Muscle of leg (tissue), 16 donors: ENCODE measurements at places on chromosomes 2 and 18.
A peak's percentile ranks its signal among the peaks of the same experiment; 100 is the strongest.

- DNase-seq: no peak
These were observed 362 bp upstream of the VAMP8 start for GRCh38 chr2:85577063-85577385.

- DNase-seq: peak; percentile 91
These were observed 80.3 kb upstream of the HAAO start for GRCh38 chr2:42872721-42873120.

- DNase-seq: no peak
These were observed 54.7 kb downstream of the UXS1 start for GRCh38 chr2:106139238-106139935.

- DNase-seq: no peak
These were observed 249.8 kb downstream of the CYP26B1 start for GRCh38 chr2:71897836-71898235.

DNA sequence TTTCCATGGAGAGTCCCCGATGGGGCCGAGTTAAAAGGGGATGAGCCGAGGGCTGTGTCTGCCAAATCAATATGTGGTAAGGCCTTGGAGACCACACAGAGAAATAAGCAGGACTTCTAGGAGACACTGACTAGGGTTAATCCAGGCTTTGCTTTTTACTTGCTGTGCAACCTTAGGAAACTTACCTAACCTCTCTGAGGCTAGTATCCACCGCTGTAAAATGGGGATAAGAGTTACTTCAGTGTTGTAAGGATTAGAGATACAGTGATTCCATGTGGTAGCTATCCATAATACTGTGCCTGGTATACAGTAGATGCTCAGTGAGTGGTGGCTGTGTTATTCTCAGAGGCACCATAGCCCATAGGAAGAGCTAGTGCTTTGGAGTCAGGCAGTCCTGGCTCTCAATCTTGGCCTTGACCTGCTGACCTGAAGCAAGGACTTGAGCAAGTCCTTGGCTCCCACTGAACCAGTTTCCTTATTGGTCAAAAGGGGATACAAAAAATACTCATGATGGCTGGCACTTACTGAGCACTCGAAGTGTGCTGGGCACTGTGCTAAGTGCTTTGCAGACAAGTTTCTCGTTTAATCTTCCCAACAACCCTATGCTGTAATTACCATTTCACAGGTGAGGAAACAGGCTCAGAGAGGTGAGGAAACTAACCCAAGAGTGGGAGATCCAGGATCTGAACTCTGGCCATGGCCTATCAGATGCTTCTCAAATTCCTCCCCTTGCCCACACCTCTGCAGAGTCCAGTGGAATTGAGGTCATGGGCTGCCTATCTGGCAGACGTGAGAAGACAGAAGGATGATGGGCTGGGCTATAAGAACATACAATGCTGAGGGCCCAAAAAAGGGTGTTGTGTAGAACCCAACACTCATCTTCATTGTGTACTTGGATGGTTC is 12.0 kb upstream of the DES start:
- no peak for DNase-seq

GRCh38 chr18:25455646-25456045 is 103.7 kb upstream of the ZNF521 start:
- DNase-seq: peak; percentile 58

DNA sequence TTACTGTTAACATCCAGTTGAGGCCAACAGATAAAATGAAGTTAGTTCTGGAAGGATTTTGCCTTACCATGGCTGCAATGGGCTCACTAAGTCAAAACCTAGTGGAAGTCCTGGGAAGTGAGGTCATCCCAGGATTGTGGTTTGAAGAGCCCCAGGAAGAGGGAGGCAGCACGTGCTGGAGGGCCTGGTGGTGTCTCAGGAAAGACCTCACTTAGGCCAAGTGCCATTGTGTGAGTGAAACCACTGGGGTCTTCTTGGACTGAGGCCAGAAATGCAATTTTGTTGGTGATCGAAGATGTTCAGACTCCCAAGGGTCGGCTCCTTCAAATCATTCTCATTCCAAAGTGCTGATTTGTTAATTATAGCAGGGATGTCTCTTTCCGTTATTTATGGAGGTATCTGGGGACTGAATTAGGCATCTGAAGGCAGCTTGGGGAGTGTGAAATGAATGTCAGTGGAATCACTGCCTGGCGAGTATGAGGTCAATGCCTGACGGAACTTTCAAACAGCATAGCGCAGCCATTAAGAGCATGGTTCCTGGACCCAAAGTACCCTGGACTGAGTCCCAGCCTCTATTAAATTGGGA is 60.0 kb downstream of the IL1R2 start:
- DNase-seq: peak; percentile 91

DNA sequence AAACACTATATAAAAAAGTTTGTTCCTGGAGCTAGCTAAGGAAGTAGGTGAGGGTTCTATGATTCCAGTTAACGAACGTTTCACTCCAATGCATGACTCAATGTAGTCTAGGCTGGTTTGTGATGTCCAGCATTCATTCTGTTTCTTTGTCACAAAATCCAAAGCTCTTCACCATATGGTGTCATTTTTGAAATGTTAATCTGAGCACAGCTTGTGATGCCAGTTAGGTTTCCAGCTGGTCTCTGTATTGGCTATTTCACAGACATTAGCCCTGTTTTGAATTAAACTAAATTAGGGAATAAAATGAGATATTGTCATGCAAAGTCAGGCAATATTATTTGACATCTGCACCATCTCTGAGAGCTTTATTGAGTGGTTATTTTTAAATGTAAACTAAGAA is 159.4 kb downstream of the RBM43 start:
- peak; percentile 26 for DNase-seq

GRCh38 chr2:190881598-190882410 is 1.2 kb downstream of the GLS start:
- DNase-seq: peak; percentile 84

DNA sequence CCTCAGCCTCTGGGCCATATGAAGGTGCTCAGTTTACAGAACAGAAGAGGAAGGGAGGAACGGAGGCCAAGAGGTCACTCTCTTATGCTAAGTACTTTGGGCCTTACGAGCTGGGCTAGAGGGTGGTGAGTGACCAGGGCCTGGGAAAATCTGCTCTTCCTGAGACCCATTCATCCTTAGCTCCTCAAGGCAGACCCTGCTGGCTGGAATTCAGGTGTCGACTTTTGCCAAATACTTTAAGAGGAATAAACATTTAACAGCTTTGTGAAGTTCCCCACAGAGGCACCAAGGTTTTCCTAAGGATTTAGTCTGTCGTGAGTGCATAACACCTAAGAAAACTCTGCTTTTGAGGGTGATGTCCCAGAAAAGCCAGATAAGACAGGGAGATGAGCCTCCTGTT is 129.7 kb upstream of the SIX2 start:
- no peak for DNase-seq

DNA sequence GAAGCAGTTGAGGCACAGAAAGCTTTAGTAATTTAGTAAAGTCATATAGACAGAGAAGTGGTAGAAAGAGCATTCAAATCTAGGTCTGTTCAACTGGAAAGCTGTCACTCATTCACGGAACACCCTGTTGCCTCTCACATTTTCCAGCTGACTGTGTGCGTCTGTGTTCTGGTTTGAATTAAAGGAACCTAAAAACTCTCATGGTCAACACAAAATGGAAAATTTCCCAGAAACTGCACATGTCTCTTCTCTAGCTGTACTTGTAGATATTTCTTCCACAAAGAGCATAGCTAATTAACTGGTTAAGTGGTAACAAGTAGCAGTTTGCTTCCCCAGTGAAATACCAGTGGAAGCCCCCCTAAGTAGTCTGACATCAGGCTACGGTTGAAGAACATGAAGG is 390.8 kb downstream of the TGIF1 start:
- peak; percentile 35 for DNase-seq

DNA sequence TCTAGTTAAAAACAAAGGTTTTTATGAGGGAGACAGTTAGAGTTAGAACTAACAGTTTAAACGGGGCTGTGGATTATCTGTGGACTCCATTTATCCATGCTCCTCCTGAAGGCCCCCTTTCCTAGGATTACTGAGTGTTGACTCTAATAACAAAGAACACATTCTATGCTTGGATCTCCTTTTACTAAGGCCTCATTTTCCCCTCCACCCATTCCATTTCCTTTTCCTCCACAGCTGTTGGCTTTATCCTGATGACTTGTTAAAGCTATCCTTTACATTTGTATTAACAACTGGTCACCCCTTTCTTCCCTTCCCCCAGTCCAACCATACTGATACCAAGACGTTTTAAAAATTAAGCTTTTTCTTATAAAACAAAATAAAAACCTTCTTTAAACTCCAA is 220.6 kb downstream of the SRBD1 start:
- DNase-seq: peak; percentile 78

DNA sequence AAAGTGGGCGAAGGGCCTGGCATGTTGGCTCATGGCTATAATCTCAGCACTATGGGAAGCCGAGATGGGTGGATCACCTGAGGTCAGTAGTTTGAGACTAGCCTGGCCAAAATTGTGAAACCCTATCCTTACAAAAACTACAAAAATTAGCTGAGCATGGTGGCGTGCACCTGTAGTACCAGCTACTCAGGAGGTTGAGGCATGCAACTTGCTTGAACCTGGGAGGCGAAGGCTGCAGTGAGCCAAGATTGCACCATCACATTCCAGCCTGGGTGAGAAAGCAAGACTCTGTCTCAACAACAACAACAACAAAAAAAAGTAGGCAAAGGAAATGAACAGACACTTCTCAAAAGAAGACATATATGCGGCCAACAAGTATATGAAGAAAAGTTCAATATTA is 196.5 kb downstream of the RAB3GAP1 start:
- DNase-seq: no peak

GRCh38 chr2:26363323-26363722 is 16.7 kb upstream of the ADGRF3 start:
- DNase-seq: no peak

- DNase-seq: no peak
These were observed 7.8 kb upstream of the ACKR3 start for GRCh38 chr2:236561874-236562273.

- DNase-seq: no peak
These were observed 49.9 kb upstream of the TAF1B start for GRCh38 chr2:9793156-9793917.

DNA sequence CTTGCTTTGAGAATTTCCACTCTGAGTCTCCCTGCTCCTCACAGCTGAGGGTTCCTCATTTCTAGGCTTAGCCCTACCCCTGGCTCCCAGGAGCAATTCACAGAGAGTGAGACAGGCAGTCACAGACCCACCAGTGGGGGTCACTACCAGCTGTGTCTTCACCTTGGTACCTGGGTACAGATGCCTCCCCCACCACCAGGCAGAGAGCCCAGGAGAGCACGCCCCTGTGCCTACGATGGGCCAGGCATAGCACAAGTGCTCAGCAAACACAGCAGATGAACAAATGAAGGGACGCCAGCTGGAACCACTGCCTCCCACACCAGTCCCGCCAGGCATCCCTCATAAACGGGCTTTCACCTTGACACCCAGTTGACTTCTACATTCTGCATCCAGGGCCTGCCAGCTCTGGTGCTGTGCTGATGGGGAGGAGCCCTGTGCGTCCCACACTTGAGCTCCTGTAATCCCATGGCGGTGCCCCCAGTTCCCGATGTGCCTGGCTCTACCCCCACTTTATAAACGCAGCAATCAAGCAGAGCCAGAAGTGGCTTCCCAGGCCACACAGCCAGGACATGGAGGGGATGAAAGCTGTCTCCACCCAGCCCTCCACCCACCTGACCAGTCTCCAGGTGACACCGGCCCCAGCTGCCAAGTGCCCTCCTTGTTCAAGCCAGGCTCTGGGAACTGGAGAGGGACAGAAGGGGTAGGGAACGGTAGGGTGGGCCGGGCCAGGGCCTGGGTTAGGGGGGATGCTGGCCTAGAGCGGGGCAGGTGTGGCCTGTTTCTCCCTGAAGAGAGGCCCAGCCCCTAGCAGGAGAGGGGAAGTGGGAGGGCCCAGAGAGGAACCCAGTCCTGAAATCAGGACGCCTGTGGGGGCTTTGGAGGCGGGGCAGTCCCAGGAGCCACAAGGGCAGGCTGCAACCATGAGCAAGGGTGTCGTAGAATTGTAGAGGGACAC is 42.5 kb downstream of the SCTR start:
- no peak for DNase-seq

DNA sequence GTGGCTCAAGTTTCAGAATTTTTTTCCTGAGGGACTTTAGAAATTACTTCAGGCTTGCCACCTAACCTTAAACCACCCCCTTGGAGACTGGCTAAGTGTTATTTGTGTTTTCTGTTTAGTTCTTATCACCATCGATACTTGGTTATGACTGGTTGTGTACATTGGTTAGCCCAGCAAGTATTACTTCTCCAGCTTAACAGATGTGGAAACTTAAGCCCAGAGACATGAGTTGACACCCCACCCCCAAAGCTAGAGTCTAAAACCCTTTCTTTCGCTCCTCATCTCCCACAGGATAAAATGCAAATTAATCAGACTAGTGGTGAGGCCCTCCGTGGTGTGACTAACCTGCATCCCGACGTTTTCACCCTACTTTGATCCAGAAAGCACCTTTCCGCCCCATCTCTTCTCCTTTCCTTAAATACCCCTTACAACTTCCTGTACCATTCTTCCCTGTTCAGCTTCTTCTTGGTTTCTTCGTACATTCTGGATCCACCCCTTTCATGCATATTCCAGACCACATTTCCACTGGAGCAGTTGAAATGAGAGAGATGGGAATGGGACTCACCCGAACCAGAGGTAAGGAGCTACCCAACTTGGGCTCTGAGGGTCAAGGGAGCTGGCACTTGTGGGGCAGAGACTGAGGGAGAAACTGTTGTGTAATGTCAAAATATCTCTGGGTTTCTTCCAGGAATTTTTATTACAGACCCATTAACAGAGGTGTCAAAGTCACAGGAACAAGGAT is 819 bp upstream of the MAP3K2 start:
- DNase-seq: no peak

- no peak for DNase-seq
These were observed 50.3 kb downstream of the CAPN13 start for GRCh38 chr2:30756971-30757370.

GRCh38 chr2:69762513-69763494 is 20.9 kb downstream of the ANXA4 start:
- DNase-seq: peak; percentile 91

GRCh38 chr2:46657042-46657504 is 177.7 kb downstream of the TMEM247 start:
- peak; percentile 60 for DNase-seq

DNA sequence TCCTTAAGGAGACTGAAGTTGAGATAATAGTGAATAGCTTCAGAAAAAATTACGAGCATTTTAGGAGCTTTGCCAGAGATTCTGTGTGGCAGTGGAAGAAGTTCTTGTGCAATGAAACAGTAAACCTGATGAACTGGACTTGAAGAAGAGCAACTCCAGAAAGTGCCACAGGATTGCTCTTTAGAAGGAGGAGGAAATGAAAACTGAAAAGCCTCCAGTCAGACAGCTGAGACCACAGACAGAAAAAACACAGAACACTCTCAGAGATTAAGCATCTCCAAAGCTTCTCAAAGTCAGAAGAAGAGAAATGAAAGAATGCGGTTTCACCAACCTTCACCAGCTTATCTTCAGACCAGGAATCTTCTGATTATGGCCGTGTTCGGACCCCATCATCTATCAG is 329.7 kb upstream of the CNTNAP5 start:
- no peak for DNase-seq

DNA sequence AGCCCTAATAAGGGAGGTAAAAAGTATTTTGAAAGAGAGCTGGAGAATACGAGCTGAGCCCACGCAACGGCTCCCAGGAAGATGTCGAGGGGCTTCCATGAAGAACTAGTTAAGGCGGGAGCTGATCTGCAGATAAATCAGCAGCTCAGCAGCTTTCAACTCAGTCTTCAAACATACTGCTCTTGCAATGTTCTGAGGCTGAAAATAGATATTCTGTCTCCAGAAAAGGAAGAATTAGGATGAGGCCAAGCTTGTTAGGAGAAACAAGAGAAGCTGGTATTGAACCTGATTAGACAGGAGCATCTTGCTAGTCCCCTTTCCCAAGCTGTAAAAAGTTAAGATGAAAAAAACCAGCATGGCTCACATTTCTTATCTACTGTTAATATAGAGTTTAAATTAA is 91.1 kb downstream of the AFF3 start:
- no peak for DNase-seq

GRCh38 chr2:75582840-75583239 is 22.1 kb upstream of the EVA1A start:
- DNase-seq: no peak
